Left ventricle myocardium superior (tissue), 1 donor: ENCODE measurements at places on chromosomes 6 and 20. TPM values are rescaled to one million over a fixed set of nuclear protein-coding genes. Genes with fewer than 3 reads are reported as not detected.

Gene CCNC
- 16.9 TPM for total RNA-seq

GRCh38 chr6:137471497-137471896 is 22.7 kb downstream of the OLIG3 start:
- no peak for DNase-seq

DNA sequence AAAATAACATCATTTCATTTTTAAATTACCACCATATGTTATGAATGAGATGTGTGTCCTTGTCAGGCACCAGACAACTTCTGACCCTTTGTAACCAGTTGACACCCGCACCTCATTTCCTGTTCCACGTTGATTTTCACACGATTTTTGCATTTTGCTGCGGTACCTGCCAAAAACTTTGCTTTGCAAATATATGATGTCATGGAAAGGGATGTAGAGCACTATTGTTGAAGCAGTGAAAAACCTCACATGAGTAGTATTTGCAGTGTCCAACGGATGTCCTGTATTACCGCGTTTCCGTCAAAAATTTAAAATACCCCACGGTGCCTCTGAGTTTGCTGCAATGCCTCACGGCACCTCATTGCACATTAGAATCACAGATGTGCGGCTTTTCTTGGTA is 115.6 kb downstream of the MTHFD1L start:
- DNase-seq: no peak

DNA sequence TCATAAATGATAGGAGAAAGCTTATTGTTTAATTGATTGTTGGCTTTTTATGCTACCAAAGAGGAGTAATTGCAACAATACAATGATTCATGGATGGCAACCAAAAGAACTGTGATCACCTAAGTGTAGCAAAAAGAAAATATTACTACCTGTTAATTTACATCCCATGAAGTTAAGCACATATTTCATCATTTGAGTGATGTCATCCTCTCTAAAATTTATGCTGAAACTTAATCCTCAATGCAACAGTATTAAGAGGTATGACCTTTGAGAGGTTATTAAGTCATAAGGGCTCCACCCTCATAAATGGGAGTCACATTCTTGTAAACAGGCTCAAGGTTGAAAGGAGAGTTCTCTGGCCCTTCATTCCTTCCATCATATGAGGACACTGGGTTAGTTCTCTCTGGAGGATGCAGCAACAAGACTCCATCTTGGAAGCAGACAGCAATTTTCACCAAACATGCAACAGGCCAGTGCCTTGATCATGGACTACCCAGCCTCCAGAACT is 190.6 kb upstream of the GRIK2 start:
- DNase-seq: no peak

- DNase-seq: no peak
Observed at GRCh38 chr6:126716826-126717509, 377.1 kb downstream of the CENPW start.

GRCh38 chr6:20706939-20707485 is 172.8 kb downstream of the CDKAL1 start:
- DNase-seq: no peak

Gene FAM229B
- 69.3 TPM for total RNA-seq
